Effector memory CD4-positive, alpha-beta T cell (primary cell): ENCODE measurements at places on chromosomes 16 and 17.

GRCh38 chr16:4946917-4947316 is 10.0 kb upstream of the PPL start:
- no peak for DNase-seq

DNA sequence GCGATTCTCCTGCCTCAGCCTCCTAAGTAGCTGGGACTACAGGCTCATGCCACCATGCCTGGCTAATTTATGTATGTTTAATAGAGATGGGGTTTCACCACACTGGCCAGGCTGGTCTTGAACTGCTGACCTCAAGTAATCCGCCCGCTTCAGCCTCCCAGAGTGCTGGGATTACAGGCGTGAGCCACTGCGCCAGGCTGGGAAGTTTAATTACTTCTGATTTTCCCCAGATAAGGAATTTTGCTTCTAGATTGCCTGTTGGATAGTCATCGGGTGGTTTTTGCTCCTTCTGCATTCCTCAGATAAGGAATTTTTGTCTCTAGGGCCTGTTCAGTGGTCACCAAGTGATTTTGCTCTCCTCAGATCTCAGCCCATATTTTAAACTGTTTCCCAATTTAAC is 112.5 kb downstream of the MAP2K4 start:
- no peak for DNase-seq

DNA sequence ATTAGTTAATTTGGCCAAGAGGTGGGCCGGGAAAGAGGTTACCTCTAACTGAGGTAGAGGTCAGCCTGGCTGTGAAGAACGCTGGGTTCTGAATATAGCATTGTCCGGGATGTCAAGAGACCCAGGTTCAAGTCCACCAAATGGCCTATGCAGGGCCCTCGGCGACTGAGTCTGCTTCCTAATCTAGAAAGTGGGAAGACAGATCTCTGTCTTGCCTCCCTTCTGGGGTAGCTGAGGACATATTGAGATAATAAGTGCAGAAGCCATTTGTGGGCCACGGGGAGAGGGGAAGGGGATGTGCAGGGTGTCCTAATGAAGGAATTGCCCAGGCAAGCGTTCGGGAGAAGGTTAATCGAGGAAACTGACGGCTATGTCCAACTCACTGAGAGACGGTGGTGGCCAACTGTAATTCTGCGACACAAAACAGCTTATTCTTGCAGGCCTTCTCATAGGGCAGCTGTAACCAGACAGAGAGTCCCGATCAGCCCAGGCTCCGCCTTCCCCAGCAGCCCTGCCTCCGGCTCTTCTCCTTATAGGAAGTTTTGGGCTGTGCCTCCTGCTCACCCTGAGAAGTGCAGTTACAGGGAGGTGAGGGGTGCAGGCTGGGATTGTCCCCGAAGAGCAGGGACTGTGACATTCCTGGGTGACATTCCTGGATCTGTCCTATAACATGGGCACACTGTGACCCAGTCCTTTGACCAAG is 15.9 kb downstream of the HASPIN start:
- DNase-seq: no peak

- DNase-seq: no peak
Measured at GRCh38 chr16:82867485-82867884, 240.7 kb downstream of the CDH13 start.

GRCh38 chr17:55822028-55822427 is 71.2 kb downstream of the PCTP start:
- DNase-seq: no peak

DNA sequence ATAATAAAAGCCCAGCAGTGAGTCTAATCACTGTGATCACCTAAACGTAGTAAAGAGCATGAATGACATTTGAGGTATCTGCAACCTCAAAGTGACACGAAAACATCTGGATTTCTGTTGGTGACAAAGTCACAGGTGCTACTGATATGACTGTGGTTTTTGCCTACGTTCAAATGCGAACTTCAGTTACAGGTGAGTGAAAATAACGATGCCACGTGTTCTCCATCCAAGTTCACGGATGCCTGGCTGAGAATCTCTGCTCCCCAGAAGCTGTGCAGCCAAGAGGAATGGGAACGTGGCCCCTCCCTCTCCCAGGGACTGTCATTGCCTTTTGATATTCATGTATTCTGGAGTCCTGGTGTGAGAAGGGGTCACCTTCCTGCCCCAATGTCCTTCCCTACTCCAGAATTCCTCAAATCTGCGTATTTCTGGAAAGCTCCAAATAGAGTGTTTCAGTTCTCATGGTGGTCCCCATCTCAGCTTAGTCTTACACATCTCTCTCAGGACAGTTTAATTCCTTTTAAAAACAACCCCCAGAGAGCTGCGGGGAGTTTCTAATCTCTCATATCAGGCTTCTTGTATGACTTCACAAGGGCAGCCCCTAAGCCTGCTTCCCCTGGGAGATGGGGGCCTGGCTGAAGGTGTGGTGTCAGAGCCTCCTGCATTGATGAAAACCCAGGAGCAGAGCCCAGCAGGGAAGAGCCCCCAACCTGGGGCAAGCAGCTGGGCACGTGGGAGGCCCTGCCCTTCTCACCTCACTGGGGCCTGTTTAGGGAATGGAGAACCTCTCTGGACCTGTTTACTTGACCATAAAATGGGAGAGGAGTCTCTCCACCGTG is 25.8 kb downstream of the PIK3R5 start:
- DNase-seq: no peak

GRCh38 chr16:23407436-23408127 is 45.4 kb downstream of the COG7 start:
- DNase-seq: no peak

GRCh38 chr17:29022074-29022473 is 16.2 kb upstream of the SEZ6 start:
- DNase-seq: no peak

DNA sequence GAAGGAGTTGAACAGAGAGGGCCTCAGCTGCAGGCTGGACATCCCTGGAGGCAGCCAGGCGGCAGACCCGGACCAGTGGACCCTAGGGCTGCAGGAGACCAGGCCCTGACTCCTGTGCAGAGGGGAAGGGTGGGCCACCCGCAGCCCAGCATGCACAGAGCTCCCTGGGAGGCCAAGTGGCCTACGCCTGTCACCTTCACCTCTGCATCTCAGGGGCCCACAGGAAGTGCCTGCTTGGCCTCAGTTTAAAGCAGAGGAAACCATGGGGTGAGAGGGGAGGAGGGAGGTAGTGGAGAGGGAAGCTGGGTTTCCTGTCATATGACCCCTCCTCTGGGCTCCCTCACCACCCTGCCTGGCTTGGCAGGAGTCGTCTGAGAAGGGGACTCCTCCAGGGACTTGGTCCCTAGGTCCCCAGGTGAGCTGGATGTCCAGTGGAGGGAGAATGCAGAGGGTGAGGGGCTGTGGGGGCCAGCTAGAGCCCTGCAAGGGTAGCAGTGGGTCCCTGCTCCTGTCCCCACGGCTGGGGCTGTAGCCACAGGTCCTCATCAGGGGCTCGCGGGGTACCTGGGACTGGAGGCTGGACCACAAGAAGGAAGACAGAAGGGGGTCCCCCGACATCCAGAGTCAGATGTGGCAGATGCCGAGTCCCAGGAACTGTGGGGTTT is at the start of gene TMC8:
Gene TMC8 (plus strand): TSS at position 335 of the 665 bp plus-strand sequence. CDS start 818 bp downstream, outside the sequence.
- DNase-seq: peak; percentile 79

DNA sequence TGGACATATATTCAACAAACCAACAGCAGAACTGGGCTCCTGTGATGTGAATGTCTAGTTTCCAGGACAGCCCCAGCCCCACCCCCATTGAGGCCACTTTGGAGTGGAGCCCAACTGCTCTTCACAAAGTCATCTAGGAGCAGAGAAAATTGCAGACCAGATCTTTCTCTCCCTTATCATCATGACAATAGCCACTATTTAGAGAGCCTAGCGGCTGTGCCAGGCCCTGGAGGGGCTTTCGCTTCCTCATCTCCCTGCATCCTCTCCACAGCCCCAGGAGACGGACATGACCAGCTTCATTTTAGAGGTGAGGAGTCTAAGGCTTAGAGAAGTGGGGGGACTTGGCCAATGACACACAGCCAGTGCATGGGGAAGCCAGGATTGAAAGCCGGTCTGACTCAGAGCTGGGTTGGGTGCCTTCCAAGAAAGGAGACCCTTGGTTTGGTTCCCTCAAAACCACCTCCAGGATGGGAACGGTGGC is 1.4 kb downstream of the PRSS8 start:
- no peak for DNase-seq

GRCh38 chr16:23128056-23128455 is 21.2 kb downstream of the USP31 start:
- no peak for DNase-seq

DNA sequence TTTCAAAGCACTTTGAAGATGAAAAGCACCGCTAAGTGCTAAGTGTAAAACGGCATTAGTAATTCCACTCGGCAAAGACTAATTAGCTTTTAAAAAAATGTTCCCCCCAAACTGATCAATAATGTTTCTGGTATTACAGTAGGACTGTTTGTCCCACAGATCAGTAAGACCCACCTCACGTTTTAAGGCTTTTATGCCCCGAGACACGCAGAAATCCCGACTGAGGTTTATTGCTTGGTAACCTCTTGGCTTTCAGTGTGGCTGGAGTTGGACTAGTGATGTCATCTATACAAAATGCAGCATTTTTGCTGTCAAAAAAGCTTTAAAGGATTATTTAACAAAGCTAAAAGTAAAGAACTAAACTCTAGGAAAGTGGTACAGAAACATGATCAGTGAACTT is 414.6 kb upstream of the PSMD7 start:
- no peak for DNase-seq

- DNase-seq: no peak
Measured at GRCh38 chr17:36611345-36612072, 10.1 kb downstream of the MRM1 start.

DNA sequence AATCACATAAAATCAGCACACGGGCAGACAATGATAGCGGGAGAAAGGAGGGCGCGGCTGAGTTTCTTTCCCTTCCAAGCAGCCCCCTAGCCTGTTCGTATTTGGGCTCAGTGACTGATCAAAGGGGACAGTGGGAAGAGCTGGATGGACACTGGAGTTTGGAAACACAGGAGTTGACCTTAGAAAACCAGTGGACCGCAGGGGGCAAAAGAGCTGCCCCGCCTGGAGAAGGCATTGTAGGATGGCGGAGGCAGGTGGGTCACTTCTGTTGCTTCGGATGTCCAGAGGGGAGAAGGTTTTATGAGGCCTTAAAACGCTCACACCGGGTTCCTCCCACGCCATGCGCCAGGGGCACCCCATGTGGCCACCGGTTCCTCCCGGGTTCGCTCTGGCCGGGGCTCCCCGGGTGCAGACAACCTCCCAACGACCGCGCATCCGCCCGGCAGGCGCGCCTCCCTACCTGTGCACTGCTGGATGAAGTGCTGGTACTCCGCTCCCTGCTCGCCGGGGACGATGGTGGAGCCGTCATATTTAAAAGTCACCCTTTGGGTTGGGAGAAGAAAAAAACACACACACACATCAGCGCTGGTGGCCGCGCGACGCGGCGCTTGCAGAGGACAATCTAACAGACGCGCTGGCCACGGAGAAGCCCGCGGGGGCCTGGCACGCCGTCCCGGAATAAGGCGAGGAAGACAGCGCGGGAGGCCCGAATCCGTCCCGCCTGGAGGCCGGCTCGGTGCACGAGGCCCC is 662 bp downstream of the COTL1 start:
- no peak for DNase-seq

GRCh38 chr17:13485327-13485726 is 116.4 kb downstream of the HS3ST3A1 start:
- DNase-seq: no peak

GRCh38 chr16:70151941-70152509 is 21.6 kb upstream of the CLEC18C start:
- no peak for DNase-seq

GRCh38 chr16:78192734-78193488 is 93.5 kb downstream of the WWOX start:
- DNase-seq: no peak

DNA sequence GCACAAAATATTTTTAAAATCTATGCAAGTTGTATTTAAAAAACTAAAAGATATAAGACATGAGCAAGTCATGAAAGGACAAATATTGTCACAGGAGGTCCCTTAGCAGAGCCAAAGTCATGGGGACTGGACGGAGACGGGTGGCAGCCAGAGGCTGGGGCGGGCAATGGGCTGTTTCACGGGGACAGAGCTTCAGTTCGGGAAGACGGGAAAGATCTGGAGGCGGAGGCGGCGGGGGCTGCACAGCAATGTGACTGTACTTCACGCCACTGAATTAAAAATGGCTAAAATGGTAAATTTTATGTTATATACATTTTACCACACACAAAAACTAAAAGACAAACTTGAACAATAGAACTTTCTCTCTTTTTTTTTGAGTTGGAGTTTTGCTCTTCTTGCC is 60.0 kb upstream of the METRNL start:
- no peak for DNase-seq

DNA sequence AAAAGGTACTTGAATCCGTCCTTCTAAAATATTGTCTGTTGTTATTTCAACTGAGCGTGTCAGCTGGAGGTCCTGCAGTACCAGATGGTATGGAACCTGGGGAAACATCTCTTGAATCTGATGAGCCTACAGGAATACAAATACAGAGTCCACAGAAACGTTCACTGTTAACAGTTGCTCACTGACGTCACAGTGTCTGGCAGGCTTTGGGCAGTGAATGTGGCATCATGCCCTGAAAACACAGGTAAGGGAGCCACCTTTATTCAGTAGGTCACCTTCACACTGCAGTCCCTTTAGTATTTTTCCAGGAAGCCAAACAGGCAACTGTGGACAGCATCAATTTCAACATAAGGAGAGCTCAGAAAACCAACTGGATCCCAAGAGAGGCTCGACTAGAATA is 56.1 kb downstream of the AMFR start:
- no peak for DNase-seq

GRCh38 chr16:87603684-87604633 is 1.7 kb downstream of the JPH3 start:
- DNase-seq: no peak

GRCh38 chr16:58511933-58512815 is 3.1 kb upstream of the SETD6 start:
- DNase-seq: peak; percentile 59

GRCh38 chr16:85521552-85522307 is 91.4 kb upstream of the GSE1 start:
- no peak for DNase-seq

- no peak for DNase-seq
Measured at GRCh38 chr17:65334406-65334805, 197.2 kb downstream of the RGS9 start.

- no peak for DNase-seq
Measured at GRCh38 chr16:970386-970765, 408 bp downstream of the LMF1 start.

- DNase-seq: no peak
Measured at GRCh38 chr17:40538936-40539705, 26.2 kb downstream of the CCR7 start.

DNA sequence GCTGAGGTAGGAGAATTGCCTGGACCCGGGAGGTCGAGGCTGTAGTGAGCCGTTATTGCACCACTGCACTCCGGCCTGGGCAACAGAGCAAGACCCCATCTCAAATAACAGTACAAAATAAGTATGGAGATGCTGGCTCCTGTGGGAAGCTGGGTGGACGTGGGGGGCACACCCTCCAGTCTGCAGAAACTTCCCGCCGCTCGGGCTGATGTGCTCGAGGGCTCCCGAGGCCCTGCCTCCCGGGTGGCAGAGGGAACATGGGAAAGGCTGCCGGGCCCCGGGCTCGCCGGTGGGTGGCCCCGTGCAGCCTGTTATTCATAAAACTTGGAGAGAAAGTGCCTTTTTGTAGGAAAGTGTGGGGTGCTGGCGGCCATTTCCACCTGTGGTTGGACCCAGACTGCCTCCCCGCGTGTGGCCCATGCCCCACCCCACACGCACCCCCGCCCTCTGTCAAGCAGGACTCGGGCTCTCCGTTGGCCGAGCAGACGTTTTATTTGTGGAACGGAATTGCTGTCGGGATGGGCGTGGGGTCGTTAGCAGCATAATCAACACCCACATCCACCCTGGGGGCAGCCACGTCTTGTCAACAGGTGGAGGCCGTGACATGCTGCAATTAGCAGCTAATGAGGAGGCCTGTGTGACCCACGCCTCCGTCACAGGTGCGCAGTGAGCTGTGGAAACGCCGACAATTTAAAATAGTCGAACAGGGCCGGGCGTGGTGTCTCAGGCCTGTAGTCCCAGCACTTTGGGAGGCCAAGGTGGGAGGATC is 7.4 kb upstream of the CIAO3 start:
- DNase-seq: no peak
